ENCODE measurements at places on chromosomes 11 and 22. TPM values are rescaled to one million over a fixed set of nuclear protein-coding genes. Genes with fewer than 3 reads are reported as not detected.

DNA sequence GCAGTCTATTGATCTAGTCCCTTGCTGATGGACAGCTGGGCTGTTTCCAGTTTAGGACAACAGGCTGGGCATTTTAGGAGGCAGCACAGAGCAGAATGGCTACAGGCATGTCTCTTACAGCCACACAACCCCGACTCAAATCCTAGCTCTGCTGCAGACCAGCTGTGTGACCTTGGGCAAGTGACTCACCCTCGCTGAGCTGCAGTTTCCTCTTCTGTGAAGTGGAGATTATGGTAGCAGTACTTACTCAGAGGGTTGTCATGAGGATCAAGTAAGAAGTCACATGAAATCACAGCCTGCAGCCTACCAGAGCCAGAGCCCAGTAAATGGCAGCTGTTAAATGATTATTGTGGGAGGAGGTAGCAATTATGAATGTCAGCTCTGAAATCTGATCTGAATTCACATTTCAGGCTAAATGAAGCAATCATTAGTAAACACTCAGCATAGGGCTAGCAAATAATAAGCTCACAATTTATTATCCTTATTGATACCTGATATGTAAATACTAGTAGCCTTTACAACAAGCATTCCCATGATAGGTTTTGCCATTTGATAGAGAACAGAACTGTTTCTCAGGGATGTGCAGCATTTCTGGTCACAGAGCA, 58.9 kb downstream of the MYEOV start:
- peak; percentile 96 for DNase-seq

OLFML1 gene
- not detected for total RNA-seq

DNA sequence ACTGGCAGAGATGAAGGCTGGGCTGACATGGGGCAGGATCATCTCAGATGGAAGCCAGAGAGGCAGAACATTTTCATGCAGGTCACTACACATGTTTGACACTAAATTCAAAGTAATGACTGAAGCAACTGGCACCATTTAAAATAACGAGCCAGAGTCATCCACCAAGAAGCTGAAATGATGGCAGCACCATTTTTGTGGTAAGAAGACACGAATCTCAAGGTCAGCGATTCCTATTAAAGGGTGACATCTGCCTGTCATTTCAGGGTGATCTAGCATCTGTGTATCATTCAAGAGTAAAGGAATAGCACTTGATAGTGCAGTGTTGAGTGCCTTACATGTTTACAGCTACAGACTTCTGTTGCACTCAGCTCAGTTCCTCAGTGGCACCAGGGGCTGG, 113.4 kb upstream of the C11orf87 start:
- no peak for DNase-seq

DNA sequence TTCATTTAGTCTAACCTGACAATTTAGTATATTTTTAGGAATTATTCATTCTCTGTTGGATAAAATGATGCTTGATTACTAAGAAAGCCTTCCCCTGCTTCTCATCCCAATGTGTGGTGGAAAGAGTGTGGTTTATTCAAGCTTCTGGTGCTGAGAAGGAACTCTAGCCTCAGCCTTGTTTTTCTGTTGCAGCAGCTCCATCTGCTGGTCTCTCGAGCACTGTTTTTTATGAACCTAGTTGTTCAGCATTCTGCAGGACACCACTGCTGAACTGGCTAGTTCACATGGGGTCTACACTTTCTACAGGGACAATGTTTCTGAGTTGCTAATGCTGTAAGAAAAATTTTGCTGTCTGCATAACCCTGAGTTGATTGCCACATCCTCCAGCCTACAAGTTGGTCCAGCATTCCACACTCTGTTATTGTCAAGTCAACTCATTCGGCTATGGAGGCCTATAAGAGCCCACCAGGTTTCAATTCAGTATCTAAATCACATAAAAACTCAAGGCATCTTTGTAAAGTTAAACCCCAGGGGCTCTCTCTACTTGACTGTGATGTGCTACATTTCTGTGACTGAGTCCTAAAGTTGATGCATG, 14.3 kb downstream of the OR2AG2 start:
- DNase-seq: peak; percentile 45

GRCh38 chr11:14518820-14519219, 1.4 kb downstream of the PSMA1 start:
- DNase-seq: no peak
